HCT116 (cell line): ENCODE measurements at places on chromosomes 1 and 21. TPM values are rescaled to one million over a fixed set of nuclear protein-coding genes. Genes with fewer than 3 reads are reported as not detected.

The UTS2 gene
- total RNA-seq, result 3.0 TPM

The RBBP4 gene
- total RNA-seq, result 279 TPM

The AUNIP gene
- 12.1 TPM for total RNA-seq

The ALDH4A1 gene
- 12.6 TPM for total RNA-seq

The ITGB2 gene
- total RNA-seq, result 1.5 TPM

The STXBP3 gene
- 22.6 TPM for total RNA-seq

The HNRNPR gene
- 194 TPM for total RNA-seq

The UQCRHL gene
- total RNA-seq, result 2.5 TPM

The NTMT2 gene
- not detected for total RNA-seq

The CR2 gene
- 4.0 TPM for total RNA-seq

The BARHL2 gene
- total RNA-seq, result not detected

The KRTAP13-2 gene
- not detected for total RNA-seq

The DMBX1 gene
- 4.3 TPM for total RNA-seq

The FCRL2 gene
- not detected for total RNA-seq

The CORT gene
- total RNA-seq, result 0.84 TPM

The INAVA gene
- total RNA-seq, result 18.8 TPM

The CLDN8 gene
- not detected for total RNA-seq

The SMPDL3B gene
- total RNA-seq, result 16.4 TPM

The SERINC2 gene
- total RNA-seq, result 50.1 TPM

DNA sequence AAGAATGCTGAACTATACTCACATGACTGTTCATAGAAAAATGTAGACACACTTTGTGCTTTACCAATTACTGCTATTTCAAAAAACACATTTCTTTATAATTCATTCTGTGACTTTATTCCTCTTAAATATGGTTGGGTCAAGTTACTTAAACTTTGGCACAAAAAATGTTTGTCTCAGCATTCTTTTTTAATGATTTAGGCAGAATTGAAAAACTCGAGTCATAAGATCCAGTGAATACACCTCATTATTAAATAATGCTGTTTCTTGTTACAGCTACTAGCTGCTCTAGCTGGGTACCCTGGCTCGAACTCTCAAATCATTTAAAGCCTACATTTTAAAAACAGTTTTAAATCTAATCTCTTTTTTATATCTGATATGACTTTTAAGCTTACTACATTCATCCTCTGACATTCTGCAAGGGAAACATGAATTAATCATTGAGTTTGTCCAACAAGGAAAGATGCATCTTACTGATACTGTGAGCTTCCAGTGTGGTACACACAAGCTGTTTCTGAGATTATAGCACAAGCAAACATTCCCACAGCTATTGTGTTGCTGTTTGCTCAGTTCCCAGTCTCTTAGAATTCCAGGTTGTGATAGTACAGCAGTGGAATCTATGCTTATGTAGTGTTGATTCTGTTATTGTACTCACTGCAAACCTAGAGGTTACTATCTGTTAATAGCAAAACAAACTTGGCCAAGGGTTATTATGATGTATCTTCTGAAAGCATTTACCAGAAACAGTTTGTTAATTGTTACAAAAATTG lies 746.5 kb downstream of the USP25 start:
- DNase-seq, result no peak

DNA sequence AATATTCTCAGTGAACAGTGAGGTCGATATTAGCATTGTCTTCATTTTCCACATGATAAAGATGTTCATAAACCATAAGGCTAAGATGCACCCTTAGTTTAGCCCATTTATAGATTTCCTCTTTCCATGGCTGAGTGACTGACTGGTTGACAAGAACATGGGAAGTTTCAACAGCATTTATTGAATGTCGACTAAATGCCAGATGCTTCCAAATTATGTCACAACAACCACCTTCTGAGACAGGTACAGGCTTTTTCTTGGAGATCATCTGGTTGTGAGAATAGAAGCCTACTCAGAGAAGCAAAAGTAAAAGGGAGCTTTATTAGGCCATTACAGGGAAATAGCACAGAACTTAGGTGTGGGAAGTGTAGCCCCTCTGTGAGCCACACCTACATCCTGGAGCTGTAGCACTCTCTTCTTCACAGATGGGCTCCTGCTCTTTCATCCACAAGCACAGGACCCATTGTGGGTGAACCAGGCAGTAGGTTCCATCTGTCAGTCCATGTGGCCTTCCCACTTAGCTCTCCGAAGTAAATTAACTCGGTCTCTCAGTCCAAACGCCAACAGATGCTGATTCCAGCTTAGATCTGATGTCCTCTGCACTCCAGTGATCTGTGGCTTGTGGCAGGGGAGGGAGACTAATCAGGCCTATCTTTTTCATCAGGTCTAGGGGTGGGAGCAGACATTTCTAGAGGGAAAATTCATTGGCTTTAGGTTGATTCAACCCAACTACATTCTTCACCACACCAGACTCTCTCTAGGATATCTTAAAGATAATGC lies 14.3 kb downstream of the ATP2B4 start:
- DNase-seq, result no peak

DNA sequence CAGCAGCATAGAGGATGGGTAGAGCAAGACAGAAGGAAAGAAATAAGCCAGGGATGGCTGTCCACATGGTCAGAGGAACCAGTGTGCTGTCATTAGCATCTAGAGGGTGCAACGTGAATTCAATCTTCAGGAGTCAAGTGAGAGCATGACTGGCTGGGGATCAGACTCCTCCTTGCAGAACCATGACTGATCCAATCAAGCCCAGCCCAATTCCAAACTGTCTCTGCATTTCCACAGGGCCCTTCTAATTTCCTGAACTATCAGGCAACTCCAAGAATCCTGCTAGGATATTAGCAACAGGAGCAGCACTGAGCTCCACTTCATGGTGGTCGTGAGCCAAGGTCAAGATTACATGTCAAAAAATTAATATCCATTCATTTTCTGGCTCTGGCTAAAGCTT lies 166.8 kb upstream of the CAMK1G start:
- DNase-seq, result no peak

DNA sequence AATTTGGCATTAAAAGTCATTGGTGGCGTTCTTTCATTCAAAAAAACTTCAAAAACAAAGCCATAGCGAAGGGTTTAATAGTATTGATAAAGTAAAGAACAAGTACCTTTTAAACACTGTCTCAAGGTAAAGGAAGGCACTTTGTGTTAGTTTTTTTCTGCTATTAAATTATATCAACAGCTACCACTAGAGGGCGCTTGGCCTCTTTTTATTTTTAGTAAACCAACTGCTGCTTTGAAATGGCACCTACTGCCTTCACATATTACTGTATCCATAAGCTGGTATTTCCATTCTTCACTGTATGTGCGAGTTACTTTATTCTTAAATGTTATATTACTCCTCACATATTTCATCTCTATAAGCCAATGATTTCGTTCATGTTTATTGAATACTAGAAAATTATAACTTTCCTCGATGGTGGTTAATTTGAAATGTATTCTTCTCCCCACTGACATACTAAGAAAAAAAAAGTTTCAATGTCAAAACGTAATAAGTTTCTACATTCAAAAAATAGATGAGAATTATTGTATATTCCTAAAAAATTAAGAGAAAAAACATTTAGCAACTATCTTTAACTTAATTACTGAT lies 125.7 kb upstream of the CXADR start:
- peak; percentile 51 for DNase-seq

- DNase-seq, result no peak
Observed at GRCh38 chr1:52636721-52637695, 4.0 kb downstream of the SHISAL2A start.

DNA sequence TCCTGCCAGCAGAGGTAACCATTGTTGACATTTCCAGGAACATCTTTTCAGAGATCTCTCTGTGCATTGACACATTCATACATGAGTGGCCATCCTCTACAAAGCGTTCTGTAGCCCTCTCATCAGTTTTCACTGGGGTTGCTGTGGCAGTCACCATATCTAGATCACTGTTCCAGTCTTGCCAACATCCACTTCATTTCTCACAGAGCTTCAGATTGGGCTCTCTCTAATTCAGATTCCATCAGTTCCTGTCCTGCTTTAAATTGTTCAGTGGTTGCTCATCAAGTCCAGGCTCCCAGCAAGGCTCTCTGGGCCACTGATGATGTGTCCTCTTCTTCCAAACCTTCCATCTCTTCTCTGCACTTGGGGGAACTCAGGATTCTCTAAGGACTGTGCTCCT lies 173.7 kb downstream of the KCNJ6 start:
- DNase-seq, result no peak

- DNase-seq, result no peak
Observed at GRCh38 chr1:219120624-219121544, 52.8 kb upstream of the LYPLAL1 start.

DNA sequence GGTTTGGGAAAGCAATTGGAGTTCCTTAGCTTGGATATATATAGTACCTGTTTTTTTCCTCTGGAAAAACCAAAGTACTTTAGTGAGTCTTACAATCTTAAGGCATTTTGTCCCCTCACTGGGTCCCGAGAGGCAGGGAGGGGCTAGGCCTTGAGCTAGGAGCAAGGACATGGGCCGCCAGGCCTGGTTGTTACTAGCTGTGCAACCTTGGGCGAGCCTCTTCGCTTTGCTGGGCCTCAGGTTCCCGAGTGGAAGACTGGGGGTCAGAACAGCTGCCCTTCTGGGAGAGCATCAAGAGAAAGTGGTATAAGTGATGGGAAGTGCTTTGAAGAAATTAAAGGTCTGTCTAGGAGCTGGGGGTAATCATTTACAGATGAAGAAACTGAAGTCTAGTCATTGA lies 553.2 kb downstream of the KIF26B start:
- DNase-seq, result no peak

DNA sequence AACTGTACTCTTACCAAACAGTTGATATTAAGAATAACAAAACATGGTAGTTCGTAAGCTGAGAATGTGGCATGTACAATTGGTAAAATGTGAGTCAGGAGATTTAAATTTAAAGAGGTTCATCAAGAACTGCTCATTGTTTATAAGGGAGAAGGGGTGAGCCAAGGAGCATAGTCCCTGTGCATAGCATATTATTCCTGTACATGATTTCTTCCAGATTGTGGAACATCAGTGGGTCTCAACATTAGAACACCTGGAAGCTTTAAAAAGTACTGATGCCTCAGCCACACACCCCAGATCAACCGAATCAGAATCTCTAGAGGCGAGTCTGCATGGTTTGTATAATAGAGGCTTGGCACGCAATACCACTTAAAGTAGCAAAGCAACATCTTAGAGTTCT lies 56.1 kb downstream of the KCTD3 start:
- DNase-seq, result no peak

GRCh38 chr1:193555662-193556441 lies 369.4 kb upstream of the B3GALT2 start:
- no peak for DNase-seq

- DNase-seq, result no peak
Observed at GRCh38 chr1:37850352-37850955, 8.9 kb downstream of the MTF1 start.

GRCh38 chr1:114803001-114803400 lies 22.5 kb upstream of the SIKE1 start:
- DNase-seq, result no peak

- DNase-seq, result no peak
Observed at GRCh38 chr1:41390573-41390972, 29.3 kb downstream of the FOXO6 start.

- no peak for DNase-seq
Observed at GRCh38 chr1:84720221-84720780, 30.0 kb upstream of the SSX2IP start.

- DNase-seq, result no peak
Observed at GRCh38 chr1:56578138-56578962, 1.0 kb downstream of the PLPP3 start.

DNA sequence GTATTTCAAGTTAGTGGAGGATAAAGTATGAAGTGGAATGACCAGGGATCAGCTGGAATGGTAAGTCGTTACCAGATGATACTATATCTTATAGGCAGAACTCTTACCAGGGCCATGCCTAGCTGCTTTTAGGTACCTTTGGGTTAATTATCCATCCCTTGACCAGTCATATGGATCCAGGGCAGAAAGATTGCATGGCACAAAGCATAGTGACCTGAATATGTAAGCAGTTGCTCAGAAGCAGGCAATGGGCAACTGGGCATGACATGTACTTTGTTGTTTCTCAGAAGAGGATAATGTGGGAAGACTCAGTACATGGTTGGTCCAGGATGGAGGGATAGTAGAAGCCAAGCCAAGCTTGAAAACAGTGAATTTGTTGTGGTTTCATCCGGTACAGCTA lies 87.2 kb downstream of the CLEC20A start:
- no peak for DNase-seq

DNA sequence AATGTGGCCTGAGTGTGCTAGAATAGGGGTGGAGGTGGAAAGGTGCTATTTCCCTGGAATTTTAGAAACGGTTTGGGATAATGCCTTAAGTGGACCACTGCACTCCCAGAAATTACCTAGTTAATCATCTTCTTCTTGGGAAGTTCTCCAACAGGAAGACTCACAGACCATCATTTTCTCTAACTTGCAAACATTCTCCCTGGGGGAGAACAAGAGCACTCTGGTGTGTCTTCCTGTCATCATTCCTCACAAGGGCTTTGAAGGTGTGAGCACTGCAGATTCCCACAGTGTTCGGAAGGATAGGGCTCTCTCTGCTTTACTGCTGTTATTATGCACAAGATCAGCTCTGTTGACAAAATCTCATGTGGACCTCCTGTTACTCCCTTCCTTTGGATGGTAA lies 54.9 kb upstream of the TSPAN2 start:
- no peak for DNase-seq

GRCh38 chr1:226519716-226520598 lies 28.6 kb upstream of the STUM start:
- no peak for DNase-seq

- no peak for DNase-seq
Observed at GRCh38 chr1:214463596-214463995, 87.8 kb downstream of the PTPN14 start.

- no peak for DNase-seq
Observed at GRCh38 chr1:46822248-46822826, 23.5 kb downstream of the CYP4B1 start.

DNA sequence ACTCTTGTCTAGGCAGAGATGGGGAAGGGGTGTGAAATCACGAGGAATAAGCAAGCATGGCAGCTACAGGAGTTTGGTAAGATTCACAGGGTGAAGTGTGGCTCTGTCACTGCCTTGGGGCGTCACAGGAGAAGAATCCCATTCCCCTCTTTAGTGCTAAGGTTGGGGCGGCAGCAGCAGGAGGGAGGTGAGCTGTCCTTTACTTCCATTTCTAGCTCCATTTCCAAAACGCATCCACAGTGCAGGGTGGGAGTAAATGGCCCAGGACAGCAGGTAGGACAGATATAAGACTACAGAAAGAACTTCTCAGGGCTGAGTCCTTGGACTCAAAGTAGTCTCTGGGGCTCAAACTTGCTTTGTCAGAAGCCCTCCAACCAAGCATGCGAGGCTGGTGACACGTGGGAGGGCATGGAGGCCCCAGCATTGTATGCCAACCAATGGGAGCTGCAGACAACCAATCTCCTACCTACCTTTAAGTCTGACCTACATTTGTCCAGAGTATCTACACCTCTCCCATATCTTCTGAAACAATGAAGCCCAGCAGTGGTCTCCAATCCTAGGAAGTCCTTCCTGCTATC lies 8.5 kb downstream of the MEF2D start:
- no peak for DNase-seq
